ENCODE measurements at places on chromosomes 16 and 17. TPM values are rescaled to one million over a fixed set of nuclear protein-coding genes. Genes with fewer than 3 reads are reported as not detected.

GRCh38 chr17:70896843-70897242, 727.5 kb downstream of the KCNJ2 start:
- DNase-seq = no peak

DNA sequence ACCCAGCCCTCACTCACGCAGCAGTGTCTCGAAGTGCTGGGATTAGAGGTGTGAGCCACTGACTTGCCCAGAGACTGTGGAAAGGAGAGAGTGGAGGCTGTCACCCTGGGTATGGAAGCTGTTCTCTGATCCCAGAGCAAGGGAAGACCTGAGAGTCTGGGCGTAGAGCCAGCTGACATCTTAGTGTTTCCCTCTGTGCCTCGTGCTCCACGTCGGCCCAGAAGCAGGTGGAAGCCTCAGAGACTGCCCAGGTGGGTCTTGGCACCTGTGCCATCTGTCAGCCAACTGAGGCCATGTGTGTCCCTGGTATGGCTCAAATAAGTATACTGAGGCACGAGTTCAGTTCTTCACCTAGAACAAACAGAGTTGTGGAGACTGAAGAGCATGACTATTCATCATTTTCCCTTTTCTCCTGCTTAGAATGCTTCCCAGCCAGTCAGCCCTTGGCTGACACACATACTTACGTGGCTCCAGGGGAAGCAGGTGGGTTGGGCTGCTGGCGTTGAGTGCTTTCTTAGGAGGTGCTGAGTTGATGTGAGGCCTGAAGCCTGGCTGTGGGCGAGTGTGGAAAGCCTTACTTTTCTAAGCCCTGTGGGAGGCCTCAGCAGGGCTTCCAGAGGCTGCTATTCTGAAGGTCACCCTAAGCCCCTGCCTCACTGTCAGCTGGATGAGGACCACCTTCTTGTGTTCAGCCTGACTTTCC, 8.1 kb downstream of the CTRL start:
- DNase-seq = no peak

Gene DRC3
- total RNA-seq = 3.6 TPM

Gene GUCY2D
- not detected for total RNA-seq

DNA sequence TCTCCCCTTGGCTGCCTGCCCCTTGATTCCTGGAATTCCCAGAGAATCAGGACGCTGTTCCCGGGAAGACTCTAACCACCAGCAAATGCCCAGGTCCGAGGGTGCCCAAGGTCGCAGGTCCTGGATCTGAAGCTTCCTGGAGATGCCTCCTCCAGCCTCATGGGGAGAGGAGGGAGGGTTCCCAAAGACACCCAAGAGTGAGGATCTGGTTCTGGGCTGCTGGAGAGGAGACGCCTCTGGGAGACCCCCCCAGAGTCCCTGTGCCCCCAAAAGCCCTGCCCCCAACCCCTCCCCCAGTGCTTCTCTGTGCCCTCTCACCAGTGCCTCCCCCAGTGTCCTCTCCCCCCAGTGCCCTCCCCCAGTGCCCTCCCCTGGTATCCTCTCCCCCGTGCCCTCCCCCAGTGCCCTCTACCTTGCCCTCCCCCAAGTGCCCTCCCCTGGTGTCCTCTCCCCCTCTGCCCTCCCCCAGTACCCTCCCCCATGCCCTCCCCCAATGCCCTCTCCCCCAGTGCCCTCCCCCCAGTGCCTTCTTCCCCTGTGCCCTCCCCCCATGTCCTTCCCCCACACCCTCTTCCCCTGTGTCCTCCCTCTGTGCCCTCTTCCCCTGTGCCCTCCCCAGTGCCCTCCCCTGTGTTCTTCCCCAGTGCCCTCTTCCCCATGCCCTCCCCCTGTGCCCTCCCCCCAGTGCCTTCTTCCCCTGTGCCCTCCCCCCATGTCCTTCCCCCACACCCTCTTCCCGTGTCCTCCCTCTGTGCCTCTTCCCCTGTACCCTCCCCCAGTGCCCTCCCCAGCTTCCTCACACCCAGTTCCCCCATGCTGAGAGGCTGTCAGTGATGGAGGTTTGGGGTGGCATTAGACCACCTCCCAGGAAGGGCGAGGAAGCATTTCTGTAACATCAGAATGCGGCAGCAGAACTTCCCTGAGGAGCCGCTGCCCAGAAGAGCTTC, 6.3 kb upstream of the SECTM1 start:
- DNase-seq = no peak

Gene CHST4
- total RNA-seq = not detected

DNA sequence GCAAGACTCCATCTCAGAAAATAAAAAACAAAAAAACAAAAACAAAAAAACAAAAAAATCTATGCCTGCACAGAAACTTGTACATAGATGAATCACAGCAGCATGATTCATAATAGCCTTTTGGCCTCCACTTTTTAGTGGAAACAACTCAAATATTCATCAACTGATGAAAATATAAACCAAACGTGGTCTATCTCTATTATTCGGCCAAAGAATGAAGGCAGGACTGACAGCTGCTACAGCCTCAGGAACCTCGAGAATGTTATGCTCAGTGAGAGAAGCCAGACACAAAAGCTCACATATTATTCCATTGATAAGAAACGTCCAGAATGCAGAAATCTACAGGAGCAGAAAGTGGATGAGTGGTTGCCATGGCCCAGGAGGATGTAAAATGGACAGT, 19.8 kb downstream of the PPL start:
- DNase-seq = no peak

DNA sequence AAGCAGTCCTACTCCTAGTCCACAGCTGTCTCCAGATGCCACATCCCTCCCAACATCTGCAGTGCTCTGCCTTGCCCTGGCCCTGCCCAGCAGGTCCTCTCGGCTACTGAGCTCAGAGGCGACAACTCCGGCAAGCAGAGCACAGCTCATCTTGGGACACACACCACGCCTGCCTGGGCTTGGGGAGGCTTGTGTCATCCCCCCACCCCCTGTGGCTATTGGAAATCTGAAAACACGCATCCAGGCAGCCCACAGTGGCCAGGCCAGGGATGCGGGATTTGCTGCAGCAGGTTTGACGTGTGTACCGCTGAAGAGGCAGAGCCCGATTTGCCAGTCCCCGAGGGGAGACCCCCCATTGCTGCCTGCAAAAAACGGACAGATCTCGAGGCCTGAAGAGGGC, 25.4 kb downstream of the MXRA7 start:
- DNase-seq = no peak

Gene KRT23
- total RNA-seq = 14.7 TPM

DNA sequence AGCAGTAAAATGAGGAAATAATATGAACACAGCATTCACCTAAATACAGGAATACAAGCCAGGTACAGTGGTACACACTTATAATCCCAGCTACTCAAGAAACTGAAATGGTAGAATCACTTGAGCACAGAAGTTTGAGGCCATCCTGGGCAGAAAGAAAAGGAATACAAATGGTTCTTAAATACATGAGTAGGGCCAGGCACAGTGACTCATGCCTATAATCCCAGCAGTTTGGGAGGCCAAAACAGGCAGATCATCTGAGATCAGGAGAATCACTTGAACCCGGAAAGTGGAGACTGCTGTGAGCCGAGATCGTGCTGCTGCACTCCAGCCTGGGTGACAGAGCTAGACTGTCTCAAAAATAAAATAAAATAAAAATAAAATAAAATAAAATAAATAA, 23.0 kb upstream of the SMG8 start:
- no peak for DNase-seq

Gene ASPSCR1
- total RNA-seq = 18.0 TPM

GRCh38 chr17:50621574-50622031, 13.1 kb upstream of the ABCC3 start:
- DNase-seq = no peak

DNA sequence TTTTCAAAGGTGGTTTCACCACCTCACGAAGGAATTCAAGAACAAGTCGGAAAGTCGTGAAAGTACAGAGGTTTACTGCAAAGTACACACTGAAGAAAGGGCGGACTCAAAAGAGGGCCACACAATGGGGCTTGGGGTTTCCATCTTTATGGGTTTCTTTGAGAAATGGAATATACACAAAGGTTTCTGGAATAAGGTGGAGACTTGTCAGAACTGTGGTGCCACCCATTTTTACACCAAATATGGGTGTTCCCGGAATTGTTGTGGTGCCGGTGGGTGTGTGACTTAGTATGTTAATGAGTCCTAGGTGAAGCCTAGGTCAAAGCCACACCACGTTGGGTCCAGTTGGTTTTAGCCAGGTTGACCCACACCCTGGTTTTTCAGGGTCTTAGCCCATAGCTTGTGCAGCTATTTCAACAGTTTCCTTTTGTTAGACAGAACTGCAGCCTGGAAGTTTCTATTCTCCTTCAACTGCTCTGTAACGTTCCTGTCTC, 567 bp upstream of the GCSH start:
- no peak for DNase-seq

DNA sequence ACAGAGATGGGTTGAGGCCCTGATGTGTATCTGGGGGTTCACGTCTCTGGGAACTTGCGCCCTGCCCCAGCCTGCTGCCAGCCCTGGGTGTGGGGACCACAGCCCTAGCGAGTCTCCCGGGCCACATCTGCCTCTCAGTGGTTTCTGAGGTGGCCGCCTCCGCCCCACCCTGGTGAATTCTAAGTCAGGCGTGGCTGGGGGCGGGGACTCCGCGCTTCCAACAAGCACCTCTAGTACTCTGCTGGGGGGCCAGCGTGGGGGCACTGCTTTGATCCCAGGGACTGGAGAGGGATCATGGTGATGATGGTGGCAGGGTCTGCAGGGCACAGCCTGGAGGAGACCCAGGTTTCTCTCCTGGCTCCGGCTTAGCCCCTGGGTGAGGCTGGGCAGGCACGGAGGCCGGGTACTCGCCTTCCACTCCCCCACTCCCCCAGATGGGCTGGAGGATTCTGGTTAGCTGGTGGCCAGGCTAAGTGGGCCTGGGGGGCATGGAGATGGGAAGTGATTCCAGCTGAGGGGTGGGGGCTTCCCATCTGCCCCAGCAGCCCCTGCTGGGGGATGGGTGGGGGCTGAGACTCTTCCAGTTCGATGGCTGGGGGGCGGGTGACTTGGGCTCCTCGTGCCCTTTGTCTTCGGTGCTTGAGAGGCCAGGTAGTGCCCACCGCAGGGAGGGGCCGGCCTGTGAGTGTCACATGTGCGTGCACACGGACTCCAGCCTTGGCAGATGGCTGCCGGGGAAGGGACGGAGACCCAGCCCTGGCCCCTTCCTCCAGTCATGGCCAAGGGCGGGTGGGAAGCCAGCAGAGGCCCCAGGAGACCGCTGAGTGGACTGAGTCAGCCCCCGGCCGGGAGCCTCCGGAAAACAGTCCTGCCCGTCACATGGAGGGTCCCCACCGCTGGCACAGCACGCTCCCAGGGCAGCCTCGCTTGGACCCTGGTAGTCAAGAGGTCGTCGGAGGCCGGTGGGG, 3.9 kb downstream of the GLIS2 start:
- DNase-seq = no peak

Gene SHISA9
- 0.48 TPM for total RNA-seq

Gene EDC4
- total RNA-seq = 31.8 TPM

Gene LYRM9
- total RNA-seq = 8.0 TPM

DNA sequence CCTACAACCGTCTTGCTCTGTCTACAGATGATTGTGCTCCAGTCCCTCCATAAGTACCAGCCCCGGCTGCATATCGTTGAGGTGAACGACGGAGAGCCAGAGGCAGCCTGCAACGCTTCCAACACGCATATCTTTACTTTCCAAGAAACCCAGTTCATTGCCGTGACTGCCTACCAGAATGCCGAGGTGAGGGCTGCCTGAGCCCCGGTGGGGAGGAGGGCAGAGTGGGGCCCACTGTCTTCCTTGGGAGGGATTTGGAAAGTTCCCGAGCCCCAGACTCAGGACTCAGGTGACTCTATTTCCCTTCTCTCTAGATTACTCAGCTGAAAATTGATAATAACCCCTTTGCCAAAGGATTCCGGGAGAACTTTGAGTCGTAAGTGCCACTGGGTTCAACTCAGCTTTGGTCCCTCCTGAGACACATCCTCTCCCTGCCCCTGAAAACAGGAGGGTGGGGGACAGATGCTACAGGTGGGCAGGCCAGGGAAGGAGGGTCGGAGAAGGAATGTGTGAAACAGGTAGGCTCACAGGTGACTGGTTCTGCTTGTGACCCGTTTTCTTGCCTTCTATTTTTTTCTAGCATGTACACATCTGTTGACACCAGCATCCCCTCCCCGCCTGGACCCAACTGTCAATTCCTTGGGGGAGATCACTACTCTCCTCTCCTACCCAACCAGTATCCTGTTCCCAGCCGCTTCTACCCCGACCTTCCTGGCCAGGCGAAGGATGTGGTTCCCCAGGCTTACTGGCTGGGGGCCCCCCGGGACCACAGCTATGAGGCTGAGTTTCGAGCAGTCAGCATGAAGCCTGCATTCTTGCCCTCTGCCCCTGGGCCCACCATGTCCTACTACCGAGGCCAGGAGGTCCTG, 11.4 kb downstream of the TBX21 start:
- no peak for DNase-seq

GRCh38 chr17:69567130-69567529, 152.6 kb downstream of the MAP2K6 start:
- no peak for DNase-seq

- DNase-seq = no peak
These were observed 776.1 kb downstream of the KCNJ2 start for GRCh38 chr17:70945386-70945785.

GRCh38 chr17:66775271-66775670, 59.6 kb upstream of the CACNG5 start:
- no peak for DNase-seq

Gene LHX1
- total RNA-seq = 0.05 TPM

- no peak for DNase-seq
These were observed 94.0 kb downstream of the FOXL1 start for GRCh38 chr16:86672179-86672863.

DNA sequence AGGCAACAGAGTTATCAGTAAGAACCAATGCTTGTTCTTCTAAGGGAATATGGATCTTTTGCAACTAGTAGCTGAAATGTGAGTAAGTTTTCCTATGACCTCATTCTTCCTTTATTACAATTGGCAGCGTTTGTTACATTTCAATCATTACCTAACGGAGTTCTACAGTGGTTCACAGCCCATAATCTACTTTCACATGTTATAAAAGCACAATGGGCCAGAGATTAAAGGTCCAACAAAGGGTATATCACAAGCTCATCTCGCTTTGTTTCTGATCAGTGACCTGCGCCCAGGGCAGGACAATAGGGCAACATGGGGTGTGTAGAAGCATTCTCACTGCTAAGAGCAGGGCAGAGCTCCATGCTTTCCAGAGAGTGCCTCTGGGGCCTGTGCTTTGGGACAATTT, 279.9 kb upstream of the DYNLRB2 start:
- no peak for DNase-seq

- DNase-seq = no peak
These were observed 88.8 kb upstream of the TNRC6C start for GRCh38 chr17:77869665-77870132.

Gene CD19
- 0.16 TPM for total RNA-seq
